Caudate nucleus (tissue), 63 donors: ENCODE measurements at places on chromosomes 7 and 10.
A peak's percentile ranks its signal among the peaks of the same experiment; 100 is the strongest.

GRCh38 chr7:55110282-55110992 lies 91.6 kb downstream of the EGFR start:
- no peak for DNase-seq

GRCh38 chr7:84177758-84178412 lies 16.7 kb downstream of the SEMA3A start:
- no peak for DNase-seq

DNA sequence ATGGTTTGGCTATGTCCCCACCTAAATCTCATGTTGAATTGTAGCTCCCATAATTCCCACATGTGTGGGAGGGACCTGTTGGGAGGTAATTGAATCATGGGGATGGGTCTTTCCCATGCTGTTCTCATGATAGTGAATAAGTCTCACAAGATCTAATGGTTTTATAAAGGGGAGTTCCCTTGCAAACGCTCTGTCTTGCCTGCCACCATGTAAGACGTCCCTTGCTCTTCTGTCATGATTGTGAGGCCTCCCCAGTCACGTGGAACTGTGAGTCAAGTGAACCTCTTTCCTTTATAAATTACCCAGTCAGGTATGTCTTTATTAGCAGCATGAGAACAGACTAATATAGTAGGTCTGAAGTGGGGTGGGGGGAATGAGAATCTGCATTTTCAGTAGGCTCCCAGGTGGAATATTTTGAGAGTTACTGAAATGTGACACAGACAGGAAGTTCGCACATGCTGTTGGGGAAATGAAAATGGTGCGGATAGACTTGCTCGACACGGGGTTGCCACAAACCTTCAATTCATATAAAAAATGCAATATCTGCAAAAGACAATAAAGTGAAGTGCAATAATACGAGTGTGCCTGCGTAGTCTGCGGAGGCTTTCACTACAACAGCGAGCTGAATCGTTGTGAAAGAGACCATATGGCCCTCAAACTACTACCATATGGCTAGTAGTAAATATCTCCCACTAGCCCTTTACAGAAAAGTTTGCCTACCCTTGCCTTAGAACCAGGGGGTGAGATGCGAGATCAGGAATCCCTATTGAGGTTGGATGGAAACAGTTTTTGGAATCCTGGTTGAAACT lies 166.1 kb downstream of the GRK5 start:
- no peak for DNase-seq

- no peak for DNase-seq
Measured at GRCh38 chr10:37640301-37640700, 217.1 kb downstream of the ZNF248 start.

DNA sequence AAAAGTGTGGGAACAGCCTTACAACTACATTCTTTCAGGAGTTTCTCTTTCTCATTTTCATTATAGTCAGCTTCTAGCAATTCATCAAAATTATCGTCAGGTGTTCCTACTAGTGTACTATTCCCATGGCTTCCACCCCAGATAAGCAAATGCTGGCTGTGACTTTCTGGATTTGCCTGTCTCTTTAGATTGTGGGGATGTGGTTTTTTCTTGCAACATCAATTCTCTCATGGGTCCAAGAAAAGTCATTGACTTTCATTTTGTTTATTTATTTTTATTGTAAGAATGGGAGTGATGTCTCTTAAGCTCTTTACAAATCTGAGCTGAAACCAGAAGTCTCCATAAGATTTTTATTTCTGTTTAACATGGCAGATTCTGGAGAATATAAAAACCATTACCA lies 349.7 kb upstream of the SEMA3C start:
- no peak for DNase-seq

DNA sequence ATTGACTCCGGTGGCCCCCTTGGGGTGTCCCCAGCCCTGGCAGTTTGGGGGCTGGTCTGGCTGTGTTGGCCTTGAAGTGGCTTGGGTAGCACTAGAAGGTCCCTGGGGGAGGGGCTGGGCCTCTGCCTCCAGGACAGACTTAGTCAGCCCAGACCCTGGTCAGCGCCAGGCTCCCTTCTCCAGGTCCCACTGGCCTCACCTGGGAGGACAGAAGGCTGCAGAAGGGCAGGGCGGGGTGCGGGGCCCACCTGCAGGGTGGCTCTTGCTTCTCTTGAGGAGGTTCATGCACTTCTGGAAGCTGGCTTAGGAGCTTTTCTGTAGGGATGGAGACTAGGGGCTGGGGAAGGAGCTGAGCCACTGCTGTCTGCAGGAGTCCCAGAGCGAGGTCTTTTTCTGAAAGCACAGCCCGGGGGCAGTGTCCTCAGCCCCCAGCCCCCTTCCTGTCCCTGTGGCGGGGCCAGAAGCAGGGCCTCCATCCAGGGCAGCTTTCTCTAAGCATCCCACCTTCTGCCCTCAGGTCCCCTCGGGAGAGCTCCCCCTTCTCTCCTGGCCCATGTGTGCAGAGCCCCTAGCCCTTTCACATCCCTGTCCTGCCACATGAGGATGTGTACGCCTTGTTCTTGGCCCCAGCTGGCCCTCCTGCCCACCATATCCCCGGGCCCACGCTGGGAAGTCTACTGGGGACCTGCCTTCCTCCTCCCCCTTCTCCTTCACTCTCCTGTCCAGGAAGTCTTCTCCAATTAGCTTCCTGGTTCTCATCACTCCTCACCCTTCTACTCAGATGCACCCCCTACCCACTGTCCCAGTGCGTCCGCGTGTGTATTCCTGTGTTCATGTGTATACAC lies 11.0 kb downstream of the TBATA start:
- no peak for DNase-seq

DNA sequence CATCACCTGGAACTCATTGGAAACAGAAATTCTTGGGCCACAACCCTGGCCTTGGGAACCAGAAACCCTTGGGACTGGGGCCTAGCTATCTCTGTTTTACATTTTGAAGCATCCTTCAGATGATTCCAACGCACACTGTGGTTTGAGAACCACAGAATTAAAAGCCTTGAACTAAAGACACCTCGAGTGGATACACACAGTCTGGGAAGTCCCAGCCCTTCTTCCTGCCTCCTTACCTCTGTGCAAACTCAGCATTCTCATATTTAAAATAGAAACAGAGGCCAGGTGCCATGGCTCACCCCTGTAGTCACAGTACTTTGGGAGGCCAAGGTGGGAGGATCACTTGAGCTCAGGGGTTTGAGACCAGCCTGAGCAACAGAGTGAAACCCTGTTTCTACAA lies 12.9 kb downstream of the NPFFR1 start:
- no peak for DNase-seq

DNA sequence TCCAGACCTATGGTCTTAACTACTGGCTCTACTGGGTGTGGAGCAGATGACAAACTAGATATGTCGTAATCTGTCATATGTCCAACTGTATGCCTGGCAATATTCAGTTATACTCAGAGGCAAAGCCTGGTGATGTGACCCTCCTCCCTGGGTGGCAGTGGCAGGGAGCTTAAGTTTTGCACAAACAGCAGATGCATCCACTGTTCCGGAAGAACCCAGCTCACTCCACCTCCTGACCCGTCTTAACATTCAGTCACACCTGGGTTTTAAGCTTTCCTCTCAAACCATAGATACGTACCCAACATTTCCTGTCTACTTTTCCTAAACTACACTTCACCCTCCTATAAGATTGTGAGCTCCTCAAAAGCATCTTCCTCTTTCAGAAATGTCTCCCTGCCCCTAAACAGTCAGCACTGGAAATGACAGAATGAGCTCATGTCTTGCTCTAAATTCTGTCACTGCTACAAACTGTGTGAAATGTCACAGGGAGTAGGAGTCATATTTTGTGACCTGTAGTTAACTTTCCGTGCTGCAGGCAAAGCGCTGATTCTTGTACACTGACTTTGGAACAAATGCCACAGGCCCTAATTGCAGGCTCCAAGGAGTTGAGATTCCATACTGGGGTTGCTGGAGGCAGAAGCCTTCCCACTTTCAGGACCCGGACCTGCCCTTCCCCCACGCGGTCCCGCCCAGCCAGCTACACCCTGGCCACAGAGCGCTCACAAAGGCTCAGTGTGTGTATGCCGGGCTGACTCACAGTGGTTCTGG lies 23.9 kb downstream of the SCD start:
- DNase-seq: peak; percentile 58

GRCh38 chr10:121594076-121594475 lies 4.2 kb downstream of the FGFR2 start:
- DNase-seq: no peak

DNA sequence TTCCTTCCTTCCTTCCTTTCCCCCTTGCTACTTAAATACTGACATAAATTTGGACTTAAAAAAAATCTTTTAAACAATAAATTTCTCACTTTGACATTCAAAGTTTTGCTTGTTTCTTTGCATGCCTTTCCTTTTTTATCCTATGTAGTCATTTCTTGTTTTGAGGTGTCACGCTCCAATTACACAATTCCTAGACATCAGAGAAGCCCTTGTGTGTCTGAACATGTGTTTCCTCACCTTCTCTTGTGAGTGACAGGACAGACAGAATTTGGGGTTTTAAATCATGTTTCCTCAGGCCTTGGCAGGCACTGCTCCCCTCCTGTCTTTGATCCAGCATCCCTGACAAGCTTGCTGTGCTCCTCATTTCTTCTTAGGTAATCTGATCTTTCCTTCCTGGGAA lies 91.3 kb downstream of the CYTH3 start:
- no peak for DNase-seq

DNA sequence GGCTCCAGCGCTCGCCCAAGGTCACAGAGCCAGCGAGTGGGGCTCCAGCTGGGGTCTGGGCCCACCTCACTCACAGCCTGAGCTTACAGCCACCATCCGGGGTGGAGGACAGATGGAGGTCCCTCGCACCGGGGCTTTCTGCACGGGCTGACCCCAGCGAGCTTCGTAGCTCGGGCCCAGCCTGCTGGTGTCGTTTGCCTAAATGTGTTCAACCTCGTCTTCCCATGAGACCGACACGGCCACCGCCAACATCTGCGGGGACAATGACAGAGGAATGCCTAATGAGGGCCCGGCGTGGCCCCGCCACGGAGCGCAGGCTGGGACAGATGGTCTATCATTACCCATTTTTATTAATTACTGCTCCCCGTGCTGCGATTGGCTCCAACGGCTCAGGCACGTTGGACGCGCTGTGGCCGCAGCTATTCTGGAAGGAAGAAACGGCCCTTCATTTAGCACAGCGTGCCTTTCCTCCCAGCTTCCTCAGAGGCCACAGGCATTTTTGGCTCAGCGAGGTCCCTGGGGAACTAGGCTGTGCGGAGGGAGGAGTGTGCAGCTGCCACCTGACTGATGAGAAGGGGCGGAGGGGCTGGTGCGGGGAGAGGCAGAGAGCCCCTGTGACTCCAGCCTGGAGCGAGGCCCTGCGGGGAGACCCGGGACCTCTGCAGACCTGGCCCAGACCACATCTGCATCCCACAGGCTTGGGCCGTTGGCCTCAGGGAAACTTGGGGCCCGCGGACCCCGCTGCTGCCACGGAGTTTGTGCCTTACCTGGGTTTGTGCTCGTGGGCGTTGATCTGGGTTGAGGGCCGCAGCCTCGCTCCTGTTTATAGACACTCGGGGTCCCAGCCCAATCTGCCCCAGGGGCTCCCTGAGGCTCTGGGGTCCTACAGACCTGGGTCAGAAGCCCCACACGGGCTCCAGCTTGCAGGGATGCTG lies 22.9 kb upstream of the ELFN1 start:
- no peak for DNase-seq

GRCh38 chr10:3654980-3655379 lies 130.0 kb downstream of the KLF6 start:
- DNase-seq: no peak

DNA sequence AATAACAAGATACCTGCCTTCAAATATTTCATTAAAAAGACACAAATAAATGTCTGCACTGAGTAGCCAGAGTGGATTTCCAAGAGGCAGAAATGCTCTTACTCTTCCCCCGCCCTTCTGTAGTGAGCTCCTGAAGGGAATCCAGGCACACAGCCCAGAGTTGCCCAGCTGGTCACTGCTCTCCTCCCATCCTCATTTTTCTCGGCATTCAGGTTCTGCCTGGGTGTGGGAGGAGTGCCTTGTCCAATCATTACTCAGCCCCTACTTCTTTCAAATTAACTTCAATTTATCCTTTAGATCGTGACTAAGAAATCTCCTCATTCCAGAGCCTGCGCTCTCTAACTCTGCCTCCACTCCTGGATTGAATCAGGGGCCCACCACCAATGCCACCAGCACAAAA lies 12.2 kb downstream of the CCDC6 start:
- peak; percentile 20 for DNase-seq

- DNase-seq: no peak
Measured at GRCh38 chr7:158550394-158550700, 37.3 kb downstream of the PTPRN2 start.

- no peak for DNase-seq
Measured at GRCh38 chr7:74290981-74291441, 1.8 kb downstream of the CLIP2 start.

DNA sequence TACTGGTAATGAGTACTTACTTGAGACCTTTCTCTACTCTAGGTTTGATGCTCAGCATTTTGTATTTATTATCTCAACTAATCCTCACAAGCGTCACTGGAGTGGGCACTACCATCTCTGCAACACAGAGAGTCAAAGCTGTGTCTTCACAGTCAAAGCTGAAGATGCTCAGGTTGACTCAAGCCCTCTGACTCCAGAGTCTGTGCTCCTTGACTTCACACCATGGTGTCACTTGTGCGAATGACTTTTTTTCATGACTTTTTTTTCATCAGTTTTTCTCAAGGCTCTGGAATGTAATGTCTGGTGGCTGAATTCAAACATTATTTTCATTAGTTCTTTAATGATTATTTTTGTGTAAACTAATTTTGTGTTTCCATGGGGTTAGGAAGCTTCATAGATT lies 30.4 kb upstream of the TARP start:
- no peak for DNase-seq

DNA sequence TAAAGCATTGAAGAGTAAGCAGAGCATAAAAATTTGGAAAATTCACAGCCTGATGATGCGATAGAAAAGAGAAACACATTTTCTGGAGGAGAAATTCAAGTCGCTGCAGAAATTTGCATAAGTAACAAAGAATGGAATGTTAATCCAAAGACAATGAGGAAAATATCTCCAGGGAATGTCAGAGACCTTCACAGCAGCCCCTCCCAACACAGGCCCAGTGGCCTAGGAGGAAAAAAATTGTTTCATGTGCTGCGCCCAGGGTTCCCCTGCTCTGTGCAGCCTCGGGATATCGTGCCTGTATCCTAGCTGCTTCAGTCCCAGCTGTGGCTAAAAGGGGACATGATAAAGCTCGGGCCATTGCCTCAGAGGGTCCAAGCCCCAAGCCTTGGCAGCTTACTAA lies 206.8 kb downstream of the TPK1 start:
- no peak for DNase-seq

DNA sequence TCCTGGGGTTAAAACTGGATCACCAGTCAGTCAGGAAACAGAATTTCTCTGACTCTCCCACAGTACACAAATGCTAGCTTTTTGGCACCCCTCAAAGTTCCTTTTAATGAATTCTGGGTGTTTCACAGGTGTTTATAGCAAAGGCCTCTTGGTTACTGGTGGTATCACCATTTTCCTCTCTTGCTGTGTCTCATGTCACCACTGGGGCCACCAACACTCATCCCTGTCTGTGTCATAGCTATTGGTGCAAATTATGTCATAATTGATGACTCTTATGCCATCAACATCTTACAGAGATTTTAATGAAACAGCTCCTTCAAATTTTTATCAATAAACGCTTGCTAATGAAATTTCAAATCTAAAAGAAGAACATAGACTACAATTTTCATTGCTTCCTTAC lies 27.7 kb upstream of the OSBPL3 start:
- DNase-seq: no peak

- no peak for DNase-seq
Measured at GRCh38 chr7:36346260-36346831, 43.3 kb upstream of the ANLN start.

- no peak for DNase-seq
Measured at GRCh38 chr10:112456533-112456932, 9.5 kb downstream of the VTI1A start.

- DNase-seq: no peak
Measured at GRCh38 chr10:23384364-23384763, 39.8 kb upstream of the C10orf67 start.
